GM13977 (cell line): ENCODE measurements at places on chromosomes 16 and 17.

GRCh38 chr16:58118801-58119508 lies 10.2 kb downstream of the CFAP20 start:
- DNase-seq: no peak

DNA sequence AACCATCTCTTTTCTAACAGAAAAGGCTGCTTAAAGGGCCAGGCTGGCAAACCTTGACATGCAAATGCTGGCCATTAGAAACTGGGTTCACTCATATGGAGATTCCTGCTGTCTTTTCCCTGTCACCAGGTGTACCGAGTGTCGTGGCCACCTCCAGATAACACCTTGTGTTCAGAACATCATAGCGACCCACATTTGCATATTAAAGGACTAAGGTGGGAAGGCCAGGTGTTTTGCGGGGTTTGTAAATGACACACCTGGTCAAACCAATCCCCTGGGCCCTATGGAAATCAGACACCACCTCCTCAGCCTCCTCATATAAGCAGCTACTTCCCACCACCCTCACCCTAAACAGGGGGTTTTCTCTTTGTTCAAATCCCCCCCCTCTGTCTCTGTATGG lies 2.5 kb upstream of the AIPL1 start:
- no peak for DNase-seq

- no peak for DNase-seq
Measured at GRCh38 chr17:21376759-21377690, 868 bp downstream of the KCNJ12 start.

GRCh38 chr16:3458278-3458851 lies 14.9 kb downstream of the NAA60 start:
- no peak for DNase-seq

DNA sequence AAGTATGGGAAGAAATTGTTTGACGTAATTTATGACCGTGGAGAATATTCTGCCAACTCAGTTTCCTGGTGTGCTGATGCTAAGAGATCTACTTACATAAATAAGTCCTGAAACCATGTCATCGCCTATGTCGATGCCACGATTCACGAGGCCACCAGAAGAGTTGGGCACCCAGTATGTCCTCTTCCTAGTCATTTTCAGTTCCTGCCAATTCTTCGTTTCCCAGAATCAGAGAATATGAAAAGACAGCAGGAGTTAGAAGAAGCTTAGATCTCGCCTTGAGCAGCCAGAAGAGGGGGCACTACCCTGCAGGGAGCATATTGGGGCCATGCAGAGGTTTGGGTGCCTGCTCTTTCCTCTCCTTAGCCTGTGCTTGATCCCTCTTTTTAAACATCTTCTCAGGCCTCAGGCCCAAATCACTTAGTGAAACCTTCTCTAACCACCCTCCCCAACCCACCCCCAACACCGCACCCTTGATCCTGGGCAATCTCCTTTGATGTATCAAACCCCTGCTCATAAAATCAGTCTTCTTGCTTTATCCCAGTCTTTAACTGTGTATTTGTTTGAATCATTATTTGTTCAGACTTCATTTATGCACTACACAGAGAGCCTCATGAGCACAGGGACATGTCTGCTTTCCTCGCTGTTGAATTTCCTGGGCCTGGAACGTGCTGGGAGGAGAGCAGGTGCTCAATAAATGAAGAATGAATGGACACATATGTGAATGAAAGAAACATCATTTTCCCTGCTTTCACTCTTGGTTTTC lies 12.2 kb upstream of the LONP2 start:
- peak; percentile 70 for DNase-seq

DNA sequence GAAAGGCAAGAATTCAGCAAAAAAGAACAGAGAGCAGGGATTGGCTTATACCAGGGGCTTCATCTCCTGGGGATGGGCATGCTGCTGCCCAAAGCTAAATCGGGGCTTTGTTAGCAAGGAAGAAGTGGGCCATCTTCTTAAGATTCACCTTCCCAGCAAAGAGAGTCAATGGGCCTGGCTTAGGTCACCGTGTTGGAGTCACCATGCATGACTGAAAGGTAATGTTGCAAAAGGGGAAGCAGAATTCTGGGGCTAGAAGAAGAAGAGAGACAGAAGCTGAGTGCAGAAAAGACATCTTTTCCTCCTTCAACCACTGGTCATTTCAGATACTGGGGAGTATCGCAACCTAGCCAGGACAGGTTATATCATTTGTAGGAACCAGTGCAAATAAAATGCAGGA lies 76.3 kb upstream of the KIFC3 start:
- no peak for DNase-seq

DNA sequence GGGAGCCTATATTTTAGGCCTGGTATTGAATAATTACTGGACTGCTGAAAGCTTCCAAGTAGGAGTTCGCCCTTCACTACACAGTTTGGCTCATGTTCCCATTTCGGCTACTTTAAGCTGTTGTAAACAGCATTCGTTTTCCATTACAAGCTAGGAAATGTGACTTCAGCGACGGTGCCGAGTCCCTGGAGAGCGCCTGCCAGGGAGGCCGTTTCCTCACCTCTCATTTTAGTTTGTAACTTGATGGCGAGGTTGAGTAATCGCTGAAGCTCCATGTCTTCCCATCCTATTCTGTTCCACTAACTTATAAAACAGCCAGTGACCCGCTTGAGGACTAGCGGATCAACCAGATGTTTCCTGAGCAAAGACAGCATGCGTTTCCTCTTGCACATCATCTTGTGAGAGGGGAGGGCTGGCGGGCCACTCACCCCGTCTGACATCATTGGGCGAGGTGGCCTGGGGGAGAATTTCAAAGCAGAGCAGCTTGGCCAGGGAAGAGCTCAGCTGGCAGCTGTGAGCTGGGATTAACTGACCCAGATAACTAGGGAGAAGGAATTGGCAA lies 32.9 kb downstream of the PCTP start:
- DNase-seq: no peak

- DNase-seq: no peak
Measured at GRCh38 chr16:4607841-4608703, 6.6 kb downstream of the UBALD1 start.

GRCh38 chr17:14318918-14319205 lies 18.0 kb downstream of the HS3ST3B1 start:
- DNase-seq: no peak

- no peak for DNase-seq
Measured at GRCh38 chr17:10337976-10338375, 34.8 kb downstream of the MYH13 start.

- peak; percentile 47 for DNase-seq
Measured at GRCh38 chr17:2449486-2449885, 48.6 kb upstream of the MNT start.

GRCh38 chr17:76962858-76963257 lies 94.7 kb downstream of the MGAT5B start:
- no peak for DNase-seq

GRCh38 chr16:10817963-10818941 lies at the start of gene TVP23A:
Gene TVP23A (minus strand): TSS chr16:10818794. CDS start chr16:10818493, 301 bp downstream.
- no peak for DNase-seq

GRCh38 chr17:647324-648197 lies 67.1 kb downstream of the VPS53 start:
- DNase-seq: no peak

- DNase-seq: peak; percentile 35
Measured at GRCh38 chr17:57086069-57086930, 1.3 kb downstream of the AKAP1 start.

GRCh38 chr17:57406131-57406980 lies 150.0 kb downstream of the MSI2 start:
- no peak for DNase-seq

- no peak for DNase-seq
Measured at GRCh38 chr17:82217120-82217529, 4.5 kb upstream of the CCDC57 start.

- no peak for DNase-seq
Measured at GRCh38 chr16:14211856-14212543, 140.9 kb downstream of the MRTFB start.

DNA sequence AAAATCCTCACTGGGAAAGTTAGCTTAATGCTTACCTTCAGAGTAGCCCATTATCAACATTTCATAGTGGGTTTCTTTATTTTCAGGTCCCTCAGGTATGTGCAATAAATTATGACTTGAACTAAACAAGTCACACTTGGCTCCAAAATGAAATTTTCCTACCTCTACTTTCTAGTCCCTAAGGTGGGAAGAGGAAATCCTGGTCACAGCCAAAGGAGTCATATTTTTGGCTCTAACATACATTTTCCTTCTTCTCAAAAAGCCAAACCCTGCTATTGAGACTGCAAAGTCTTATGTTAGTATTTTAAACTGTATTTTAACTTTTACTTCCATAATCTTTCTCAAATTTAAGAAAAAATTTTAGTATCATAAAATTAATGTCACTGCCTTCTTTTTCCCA lies 128.9 kb downstream of the BRIP1 start:
- no peak for DNase-seq

GRCh38 chr17:27306276-27306835 lies 12.4 kb downstream of the WSB1 start:
- DNase-seq: no peak

GRCh38 chr17:17024778-17025300 lies 17.4 kb upstream of the MPRIP start:
- no peak for DNase-seq

DNA sequence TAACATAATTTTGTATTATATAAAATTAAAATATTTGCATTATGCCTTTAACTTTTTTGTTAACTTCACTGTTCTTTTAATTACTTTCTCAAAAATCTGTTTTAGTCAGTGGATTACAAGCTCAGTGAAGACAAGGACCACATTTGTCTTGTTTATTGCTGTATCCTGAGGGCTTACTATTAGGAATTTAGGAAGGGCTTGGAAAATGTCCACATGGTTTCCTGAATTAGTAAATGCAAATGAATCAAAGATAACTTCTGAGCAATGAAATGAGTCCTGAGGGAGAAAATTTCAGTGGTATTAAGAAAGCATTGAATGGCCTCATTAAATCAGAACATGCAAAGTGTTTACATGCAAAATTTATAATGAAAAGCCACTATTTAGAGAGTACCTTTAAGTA lies 1293.2 kb upstream of the GOT2 start:
- DNase-seq: no peak

DNA sequence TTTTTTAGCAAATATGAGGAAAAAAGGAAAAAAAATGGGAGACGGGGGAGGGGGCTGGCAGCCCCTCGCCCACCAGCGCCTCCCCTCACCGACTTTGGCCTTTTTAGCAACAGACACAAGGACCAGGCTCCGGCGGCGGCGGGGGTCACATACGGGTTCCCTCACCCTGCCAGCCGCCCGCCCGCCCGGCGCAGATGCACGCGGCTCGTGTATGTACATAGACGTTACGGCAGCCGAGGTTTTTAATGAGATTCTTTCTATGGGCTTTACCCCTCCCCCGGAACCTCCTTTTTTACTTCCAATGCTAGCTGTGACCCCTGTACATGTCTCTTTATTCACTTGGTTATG lies 1.2 kb upstream of the TMEM88 start:
- DNase-seq: no peak

DNA sequence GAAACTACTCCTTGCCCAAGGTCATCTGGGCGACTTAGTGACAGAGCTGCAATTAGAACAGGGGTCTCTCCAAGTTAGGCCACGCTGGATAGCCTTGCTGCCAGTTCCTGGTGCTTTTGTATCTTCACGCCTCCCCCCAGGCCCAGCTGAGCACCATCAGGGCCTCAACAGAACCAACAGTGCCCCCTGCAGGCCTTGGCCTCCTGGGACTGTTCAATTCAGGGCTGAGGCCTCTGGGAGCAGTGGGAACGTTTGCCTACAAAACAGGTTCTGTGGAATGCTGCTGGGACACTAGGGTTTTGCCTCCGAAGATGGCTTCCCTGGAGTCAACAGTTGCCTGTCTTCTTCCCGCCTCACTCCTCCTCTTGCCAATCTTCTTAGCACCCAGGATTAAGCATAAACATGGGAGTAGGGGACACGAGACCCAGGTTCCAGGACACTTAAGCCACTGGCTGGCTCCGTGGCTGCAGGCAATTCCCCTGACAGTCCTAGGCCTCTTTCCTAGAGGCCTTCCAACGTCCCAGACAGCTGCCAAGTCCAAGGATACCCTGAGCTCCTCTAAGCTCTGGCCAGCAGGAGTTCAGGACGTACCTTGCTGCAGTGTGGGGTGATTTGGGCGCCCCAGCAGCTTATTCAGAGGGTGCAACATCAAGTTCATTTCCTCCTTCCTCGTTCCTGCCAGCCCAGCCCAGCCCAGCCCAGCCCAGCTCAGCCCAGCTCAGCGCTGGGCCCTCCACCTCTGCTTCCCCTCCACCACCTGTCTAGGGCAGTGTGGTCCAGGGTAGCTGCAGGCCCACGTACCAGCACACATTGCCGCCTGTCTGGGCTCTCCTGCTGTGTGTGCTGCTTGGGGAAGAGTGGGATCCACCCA lies 246.6 kb upstream of the RPL38 start:
- peak; percentile 82 for DNase-seq

DNA sequence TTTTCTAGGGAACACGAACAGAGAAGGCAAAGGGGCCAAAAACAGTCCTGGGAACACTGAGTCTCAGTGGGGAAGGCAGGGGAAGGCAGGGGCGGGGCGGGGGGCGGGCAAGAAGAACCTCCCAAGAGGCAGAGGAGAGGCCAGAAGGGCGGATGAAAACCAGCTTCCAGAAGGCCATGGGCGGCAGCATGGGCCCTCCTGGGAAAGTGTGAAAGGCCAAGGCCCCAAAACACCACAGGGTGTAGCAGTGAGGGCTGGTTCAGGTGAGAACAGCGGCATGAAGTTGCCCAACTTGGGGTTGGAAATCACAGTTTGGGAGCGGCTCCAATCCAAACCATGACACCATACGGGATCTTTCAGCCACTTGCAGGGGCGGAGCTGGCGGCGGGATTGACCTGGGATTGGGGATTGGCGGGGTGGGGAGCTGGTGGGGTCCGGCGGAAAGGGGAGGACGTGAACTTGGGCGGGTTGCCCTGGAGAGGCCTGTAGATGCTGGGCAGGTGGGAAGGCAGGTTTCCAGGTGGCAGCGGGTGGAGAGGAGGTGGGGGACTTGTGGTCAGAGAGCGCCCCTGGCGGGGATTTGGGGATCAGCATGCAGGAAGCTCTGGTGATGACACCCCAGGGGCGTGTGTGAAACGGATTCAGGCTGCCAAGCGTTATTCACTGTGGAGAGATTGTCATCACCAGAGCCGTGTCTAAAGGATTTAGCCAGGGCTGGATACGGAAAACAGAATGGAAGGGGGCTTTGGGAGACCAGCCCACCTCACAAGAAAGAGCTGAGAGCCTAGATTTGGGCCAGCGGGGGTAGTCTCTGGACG lies 80.9 kb downstream of the ARHGAP23 start:
- peak; percentile 92 for DNase-seq

- no peak for DNase-seq
Measured at GRCh38 chr17:76467809-76468633, 618 bp downstream of the AANAT start.

- no peak for DNase-seq
Measured at GRCh38 chr17:58263773-58264172, 17.0 kb downstream of the MPO start.

DNA sequence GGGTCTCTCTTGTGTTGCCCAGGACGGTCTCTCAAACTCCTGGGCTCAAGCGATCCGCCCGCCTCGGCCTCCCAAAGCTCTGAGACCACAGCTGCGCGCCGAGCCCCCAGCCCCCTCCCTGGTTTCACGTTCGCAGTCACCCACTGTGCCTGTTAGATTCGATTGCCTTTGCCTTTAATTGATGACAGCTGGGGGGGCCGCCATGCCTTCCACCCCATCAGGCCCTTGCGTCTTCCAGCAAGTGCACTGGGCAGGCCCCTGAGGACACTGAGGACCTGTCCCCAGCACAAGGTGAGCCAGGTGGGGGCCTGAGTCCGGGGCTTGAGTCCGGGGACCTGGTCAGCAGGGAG lies 3.3 kb downstream of the IGFALS start:
- DNase-seq: no peak

GRCh38 chr16:73255031-73255430 lies 207.1 kb upstream of the ZFHX3 start:
- no peak for DNase-seq

GRCh38 chr17:7048968-7049367 lies 5.1 kb upstream of the SLC16A11 start:
- no peak for DNase-seq
